ENCODE measurements at places on chromosomes 3 and 15. TPM values are rescaled to one million over a fixed set of nuclear protein-coding genes. Genes with fewer than 3 reads are reported as not detected.

The TRPC1 gene
- total RNA-seq = 3.1 TPM

The ZNF445 gene
- 19.0 TPM for total RNA-seq

The MINDY2 gene
- 4.6 TPM for total RNA-seq

The TM4SF18 gene
- total RNA-seq = not detected

The ALPK3 gene
- 0.02 TPM for total RNA-seq

The EIF1B gene
- 49.2 TPM for total RNA-seq

The NANOGP8 gene
- not detected for total RNA-seq

The CCK gene
- not detected for total RNA-seq

The ULK3 gene
- total RNA-seq = 58.9 TPM

The NR2E3 gene
- not detected for total RNA-seq

The DTX3L gene
- total RNA-seq = 22.3 TPM

The AGBL1 gene
- total RNA-seq = not detected

The DNAH12 gene
- not detected for total RNA-seq

The CLDN18 gene
- total RNA-seq = not detected

The CP gene
- total RNA-seq = not detected

The RBP2 gene
- not detected for total RNA-seq

The GOLGA6L4 gene
- 0.76 TPM for total RNA-seq

The PARP15 gene
- 3.6 TPM for total RNA-seq

The ZNF502 gene
- total RNA-seq = 0.62 TPM

The TF gene
- 0.52 TPM for total RNA-seq

The DOCK3 gene
- total RNA-seq = 1.6 TPM

The ROPN1B gene
- not detected for total RNA-seq

The SRGAP3 gene
- 2.4 TPM for total RNA-seq

The CISH gene
- 136 TPM for total RNA-seq

The GOLGA8H gene
- total RNA-seq = not detected

The THBS1 gene
- 0.02 TPM for total RNA-seq

The SLC9C1 gene
- not detected for total RNA-seq

The CSPG5 gene
- 0.19 TPM for total RNA-seq

The EFCAB12 gene
- 0.37 TPM for total RNA-seq

Data from activated naive CD4-positive, alpha-beta T cell treated with anti-CD3 and anti-CD28 coated beads for 36 hours (primary cell).